ENCODE measurements at places on chromosomes 7 and 10. TPM values are rescaled to one million over a fixed set of nuclear protein-coding genes. Genes with fewer than 3 reads are reported as not detected.

GRCh38 chr10:119749455-119749854, 23.6 kb downstream of the INPP5F start:
- DNase-seq: no peak

DNA sequence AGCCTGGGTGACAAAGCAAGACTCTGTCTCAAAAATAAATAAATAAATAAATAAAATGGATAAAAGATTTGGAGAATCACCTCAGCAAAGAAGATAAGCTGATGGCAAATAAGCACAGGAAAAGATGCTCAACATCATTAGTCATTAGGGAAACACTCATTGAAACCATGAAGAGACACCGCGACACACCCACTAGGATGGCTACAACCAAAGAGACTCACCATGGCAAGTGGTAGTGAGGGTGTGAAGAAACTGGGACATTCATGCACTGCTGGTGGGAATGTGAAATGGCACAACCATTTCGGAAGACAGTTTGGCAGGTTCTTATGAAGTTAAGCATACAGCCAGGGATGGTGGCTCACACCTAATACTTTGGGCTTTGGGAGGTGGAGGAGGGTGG, 37.8 kb upstream of the FXYD4 start:
- no peak for DNase-seq

DNA sequence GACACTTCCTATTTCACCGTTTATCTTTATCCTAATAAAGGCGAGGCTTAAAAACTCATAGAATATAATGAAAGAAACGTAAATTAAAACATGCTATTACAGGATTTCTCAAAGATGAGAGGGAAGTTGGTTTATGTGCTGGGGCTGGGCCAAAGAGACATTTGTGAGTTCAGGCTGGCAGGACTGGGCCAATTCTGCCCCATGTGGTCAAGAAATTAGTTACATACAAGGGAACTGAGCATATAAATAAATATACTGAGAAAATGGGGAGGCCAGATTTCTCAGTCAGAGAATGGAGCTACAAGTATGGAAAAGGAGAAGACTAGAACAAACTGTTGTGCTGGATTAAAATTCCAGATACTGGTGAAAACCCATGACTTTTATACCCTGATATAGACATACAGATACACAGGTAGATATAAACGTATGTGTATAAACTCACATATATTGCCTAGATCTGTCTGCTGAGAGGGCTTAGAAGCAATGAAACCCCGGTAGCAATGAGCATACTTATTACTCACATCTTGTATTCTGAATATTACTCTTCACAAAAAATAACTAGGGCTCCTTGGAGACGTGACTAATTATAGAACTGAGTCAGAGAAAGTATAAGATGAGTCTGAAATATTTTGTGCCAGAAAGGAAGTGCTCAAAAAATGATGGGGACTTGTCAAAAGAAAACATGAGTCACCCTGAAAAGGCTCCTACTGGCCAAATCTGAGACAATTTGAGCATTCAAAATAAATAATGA, 155.7 kb upstream of the FGFR2 start:
- no peak for DNase-seq

- DNase-seq: no peak
These were observed 174.8 kb downstream of the JAZF1 start for GRCh38 chr7:28005847-28006231.

GRCh38 chr7:145884716-145885514, 231.7 kb upstream of the CNTNAP2 start:
- no peak for DNase-seq

The CACNA2D1 gene
- total RNA-seq: not detected

DNA sequence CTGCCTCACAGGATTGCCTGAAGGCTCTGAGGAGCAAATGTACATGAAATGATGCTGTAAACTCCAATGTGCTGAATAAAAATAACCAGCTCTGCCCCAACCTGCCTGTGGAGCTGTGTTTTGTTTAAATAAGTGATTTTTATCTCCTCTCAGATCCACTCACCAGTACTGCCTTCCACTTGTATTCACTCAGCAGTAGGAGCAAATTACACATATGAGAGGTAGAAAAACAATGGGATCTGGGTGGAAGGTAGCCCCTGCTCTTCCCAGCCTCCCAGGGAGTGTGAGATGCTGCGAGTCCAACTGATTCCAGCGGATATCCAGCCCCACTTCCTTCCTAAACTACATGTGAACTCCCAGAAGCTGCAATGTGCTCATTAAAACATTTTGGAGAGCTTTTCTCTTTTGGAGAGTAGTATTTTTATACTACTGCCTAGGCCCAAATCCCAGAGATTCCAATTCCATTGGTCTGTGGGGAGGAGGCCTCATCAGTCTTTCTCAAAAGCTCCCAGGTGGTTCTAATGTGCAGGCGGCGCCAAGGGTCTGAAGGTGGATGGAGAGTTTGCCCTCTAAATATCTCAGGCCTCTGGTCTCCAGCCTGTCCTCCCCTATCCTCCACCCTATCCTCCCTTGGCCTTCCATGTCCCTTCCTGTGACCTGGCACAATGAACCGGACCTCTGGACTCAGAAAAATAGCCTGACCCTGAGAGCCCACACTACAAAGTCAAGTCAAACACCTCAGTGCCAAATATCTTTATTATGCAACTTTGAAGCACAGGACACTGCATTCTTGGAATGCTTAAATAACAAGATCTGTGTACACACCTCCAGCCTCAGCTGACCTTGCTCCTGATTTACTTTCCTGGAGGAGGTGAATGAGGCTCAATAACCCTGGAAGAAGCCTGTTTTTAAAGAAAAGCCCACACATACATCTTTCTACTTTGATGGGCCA, 46.2 kb downstream of the CPVL start:
- DNase-seq: no peak

Data from activated CD4-positive, alpha-beta T cell treated with anti-CD3 and anti-CD28 coated beads for 36 hours (primary cell).